ENCODE measurements at places on chromosomes 7 and 10.

DNA sequence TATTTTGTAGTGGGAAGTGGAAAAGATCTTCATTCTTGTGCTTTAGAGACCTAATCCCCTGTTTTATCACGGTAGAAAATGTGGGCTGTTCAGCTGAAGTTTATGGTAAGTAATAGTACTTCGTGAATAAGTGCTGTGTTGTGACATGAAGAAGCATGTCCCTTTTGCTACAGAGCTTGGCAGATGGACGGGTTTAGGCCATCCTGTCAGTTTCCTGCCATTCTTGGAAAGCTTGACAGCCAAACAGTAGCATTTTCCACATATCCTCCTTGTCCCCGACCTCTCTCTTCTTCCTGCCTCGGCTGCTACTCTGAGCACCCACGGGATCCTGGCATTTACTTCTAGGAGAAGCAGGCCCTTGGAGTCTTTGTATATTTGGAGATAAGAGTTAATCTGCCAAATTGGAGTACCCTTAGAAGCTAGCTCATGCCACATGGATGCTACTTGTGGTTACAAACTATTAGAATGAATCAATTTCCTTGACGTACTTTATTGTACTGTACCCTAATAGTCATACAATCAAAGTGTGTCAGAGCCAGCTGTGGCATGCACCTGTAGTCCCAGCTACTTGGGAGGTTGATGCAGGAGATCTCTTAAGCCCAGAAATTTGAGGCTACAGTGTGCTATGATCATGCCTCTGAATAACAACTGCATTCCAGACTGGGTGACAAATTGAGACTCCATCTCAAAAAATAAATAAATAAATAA lies 39.2 kb downstream of the PNLIPRP3 start:
- no peak for DNase-seq

DNA sequence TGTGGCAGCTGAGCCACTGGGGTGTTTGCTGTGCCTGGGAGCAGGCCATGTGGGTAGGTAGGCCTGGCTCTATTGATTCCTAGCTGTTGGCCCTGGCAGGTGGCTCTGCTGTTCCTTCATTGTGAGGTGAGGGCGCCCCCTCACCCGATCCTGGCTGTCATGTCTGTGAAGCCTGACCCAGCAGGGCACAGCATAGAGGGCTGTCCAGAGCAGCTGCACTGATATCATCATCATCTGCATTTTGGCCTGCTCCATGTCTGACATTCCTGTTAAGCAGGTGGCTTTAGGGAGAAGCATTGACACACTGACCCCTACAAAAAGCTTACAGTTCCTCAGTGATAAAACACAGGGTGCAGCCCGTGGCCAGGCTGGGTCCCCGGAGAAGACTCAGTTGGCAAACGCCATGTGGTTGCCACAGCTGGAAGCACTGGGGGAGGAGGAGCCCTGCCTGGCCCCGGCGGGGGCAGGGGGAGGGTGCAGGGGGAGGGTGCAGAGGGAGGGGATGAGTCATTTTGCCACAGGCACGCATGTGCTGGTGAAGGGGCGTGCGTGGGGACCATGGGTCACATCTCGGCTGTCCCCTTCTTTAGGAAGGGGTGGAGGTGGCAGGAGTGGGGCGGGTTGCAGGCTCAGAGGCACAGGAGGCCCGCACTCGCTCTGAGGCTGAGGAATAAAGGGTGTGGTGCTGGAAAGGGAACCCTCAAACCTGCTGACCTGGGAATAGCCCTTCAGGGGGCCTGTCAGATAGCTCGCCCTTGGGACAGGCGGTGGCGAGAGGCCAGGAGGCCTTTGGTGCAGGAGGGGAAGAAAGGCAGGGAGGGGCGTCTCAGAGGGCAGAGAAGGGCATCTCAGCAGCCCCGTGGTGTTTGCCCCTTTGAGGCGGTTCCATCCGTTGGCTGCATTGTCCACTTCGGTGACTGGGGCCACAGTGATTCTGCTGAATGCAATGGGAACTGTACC lies 31.6 kb downstream of the IKZF1 start:
- DNase-seq: no peak

GRCh38 chr10:1361411-1362105 lies 305.4 kb downstream of the WDR37 start:
- DNase-seq: no peak

DNA sequence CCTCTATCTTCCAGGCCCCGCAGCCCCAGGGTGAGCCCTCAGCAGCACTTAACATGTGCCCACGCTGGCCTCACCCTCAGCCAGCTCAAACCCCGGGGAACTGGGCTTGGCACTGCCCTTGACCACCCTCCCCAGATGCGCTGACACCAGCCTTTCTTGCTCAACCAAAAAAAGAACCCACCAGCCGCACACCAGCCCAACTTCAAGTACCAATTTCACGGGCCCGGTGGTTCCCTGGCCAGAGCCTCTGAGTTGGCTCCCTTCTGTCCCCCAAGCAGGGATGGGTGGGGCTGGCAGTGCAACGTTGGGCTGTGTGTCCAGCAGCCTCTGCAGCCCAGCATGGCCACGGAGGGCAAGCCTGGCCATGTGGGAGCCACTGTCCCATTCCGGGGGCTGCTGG lies 96.3 kb downstream of the COL13A1 start:
- DNase-seq: no peak

GRCh38 chr7:95904099-95904498 lies 131.7 kb downstream of the DYNC1I1 start:
- DNase-seq: no peak

DNA sequence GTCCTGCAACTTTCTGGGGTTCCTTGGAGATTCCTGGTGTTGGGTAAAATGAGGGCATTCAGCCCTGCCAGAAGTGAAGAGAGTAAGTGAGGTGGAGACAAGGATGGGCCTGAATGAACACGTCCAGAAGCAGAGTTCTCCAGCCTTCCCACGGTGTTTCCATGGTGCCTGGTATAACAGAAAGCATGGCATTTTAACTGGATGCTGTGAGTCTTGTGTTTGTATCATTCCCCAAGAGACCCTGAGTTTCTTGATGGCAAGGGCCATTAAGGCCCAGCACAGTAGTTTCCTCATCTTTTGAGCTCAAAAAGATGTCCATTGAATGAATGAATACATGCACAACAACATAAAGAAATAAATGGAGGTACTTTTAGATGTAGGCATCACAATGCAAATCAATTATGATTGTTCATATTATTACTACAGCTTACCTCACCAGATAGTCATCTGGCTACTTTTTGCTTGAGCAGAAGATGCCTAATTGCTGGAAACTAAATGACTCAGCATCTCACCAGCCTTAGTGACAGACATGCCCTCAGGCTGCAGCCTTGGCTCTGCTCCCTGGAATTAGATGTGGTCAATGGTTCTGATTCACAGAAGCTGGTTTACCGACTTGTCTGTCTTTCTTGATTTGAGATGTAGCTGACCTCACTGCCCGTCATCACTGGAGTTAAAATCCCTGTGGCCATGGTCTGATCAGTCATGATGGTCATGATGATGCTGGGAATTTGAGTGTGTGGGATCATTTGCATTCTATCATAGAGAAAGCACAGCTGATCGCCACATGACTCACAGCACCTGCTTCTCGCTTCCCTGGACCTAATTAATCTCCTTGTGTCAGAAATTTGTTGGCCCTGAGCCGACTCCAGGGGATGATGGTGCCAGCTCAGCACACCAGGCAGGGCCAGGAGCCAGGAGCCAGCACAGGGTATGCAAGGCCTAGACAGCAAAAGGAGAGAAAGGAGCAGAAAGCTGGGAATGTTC lies 83.9 kb downstream of the CXCL12 start:
- peak; percentile 42 for DNase-seq

- no peak for DNase-seq
Measured at GRCh38 chr10:95604630-95605029, 43.5 kb upstream of the SORBS1 start.

DNA sequence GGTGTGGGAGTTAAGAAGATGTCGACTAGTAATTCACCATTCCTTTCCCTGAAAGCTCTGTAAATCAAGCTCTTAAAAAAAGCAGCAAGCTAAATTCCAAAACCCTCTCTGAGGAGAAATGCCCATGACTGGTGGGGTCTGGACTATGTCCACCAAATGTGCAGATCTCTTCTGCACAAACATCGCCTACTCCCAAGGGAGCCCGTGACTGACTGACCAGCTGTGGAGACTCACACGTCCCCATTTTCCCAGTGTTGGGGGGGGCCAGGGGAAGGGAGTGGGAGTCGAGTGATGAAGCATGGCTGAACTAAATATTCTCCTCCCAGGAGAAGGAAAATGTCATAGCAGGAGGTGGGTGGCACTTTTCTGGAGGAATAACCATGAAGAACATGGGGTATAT lies 164.1 kb upstream of the HPS1 start:
- DNase-seq: no peak

- DNase-seq: no peak
Measured at GRCh38 chr10:32326680-32327363, 20.1 kb downstream of the EPC1 start.
